ENCODE measurements at places on chromosomes 16 and 17.

DNA sequence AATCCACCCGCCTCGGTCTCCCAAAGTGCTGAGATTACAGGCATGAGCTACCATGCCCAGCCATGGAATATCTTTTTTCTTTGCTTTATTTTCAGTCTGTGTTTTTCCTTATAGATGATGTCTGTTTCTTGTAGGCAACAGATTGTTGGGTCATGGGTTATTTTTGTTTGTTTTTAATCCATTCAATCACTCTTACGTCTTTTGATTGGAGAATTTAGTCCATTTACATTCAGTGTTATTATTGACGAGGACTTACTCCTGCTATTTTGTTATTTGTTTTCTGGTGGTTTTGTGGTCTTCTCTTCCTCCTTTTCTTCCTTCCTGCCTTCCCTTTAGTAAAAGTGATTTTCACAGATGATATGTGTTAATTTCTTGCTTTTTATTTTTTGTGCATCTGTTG, 55.9 kb downstream of the OMG start:
- no peak for DNase-seq

DNA sequence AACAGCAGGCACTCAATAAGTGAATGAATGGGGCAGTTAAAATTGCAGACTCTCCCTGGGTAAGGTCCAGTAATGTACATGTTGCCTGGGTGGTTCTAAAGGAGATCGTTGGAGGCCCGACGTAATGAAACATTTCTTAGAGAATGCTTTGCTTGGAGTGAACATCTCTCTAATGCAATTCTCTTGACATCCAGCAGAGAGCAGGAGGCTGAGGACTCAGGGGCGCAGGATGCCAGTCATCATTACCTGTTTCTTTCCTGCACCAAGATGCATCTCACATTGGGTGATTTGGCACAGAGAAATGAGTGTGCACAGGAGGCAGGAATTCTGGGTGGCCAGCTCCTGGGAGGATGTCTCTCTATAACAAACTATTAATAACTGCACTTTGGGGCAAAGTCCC, 130.3 kb upstream of the RBBP6 start:
- DNase-seq = no peak

GRCh38 chr17:78337244-78338109, 22.4 kb downstream of the SOCS3 start:
- no peak for DNase-seq

GRCh38 chr16:22379656-22380055, 5.2 kb upstream of the CDR2 start:
- DNase-seq = no peak

- DNase-seq = no peak
Measured at GRCh38 chr16:79169239-79169638, 431.3 kb downstream of the MAF start.

- no peak for DNase-seq
Measured at GRCh38 chr17:79012563-79013134, 3.1 kb upstream of the CANT1 start.

GRCh38 chr17:29710520-29710884, 87.8 kb upstream of the CORO6 start:
- no peak for DNase-seq

GRCh38 chr16:8905795-8906591, 23.8 kb downstream of the LITAFD start:
- no peak for DNase-seq

- no peak for DNase-seq
Measured at GRCh38 chr17:59542960-59543635, 22.3 kb upstream of the DHX40 start.

Measured in left colon (tissue), 2 donors.